ENCODE measurements at places on chromosomes 5 and 9. TPM values are rescaled to one million over a fixed set of nuclear protein-coding genes. Genes with fewer than 3 reads are reported as not detected.

Gene LHX2
- not detected for total RNA-seq

Gene STK32A
- total RNA-seq, result 0.25 TPM

Gene PCDHGC5
- total RNA-seq, result 0.51 TPM

Gene PTGES
- 0.26 TPM for total RNA-seq

Gene C9orf43
- 0.39 TPM for total RNA-seq

Gene FABP6
- not detected for total RNA-seq

Gene BAAT
- total RNA-seq, result not detected

Gene HCN1
- total RNA-seq, result not detected

Gene C5orf58
- total RNA-seq, result not detected

Gene FBP2
- not detected for total RNA-seq

Gene PLK2
- total RNA-seq, result 578 TPM

Gene FAM221B
- not detected for total RNA-seq

Gene OR13C9
- not detected for total RNA-seq

Gene CCNI2
- under 0.01 TPM for total RNA-seq

Gene SAXO1
- total RNA-seq, result not detected

Gene BASP1
- 2.4 TPM for total RNA-seq

Gene PAXX
- total RNA-seq, result 6.7 TPM

Gene PCDHGA11
- total RNA-seq, result 4.0 TPM

Gene GMCL2
- total RNA-seq, result not detected

Gene KIF4B
- 0.26 TPM for total RNA-seq

Gene CCDC180
- 0.51 TPM for total RNA-seq

Gene SLC6A19
- not detected for total RNA-seq

Gene FBLL1
- 1.1 TPM for total RNA-seq

Gene CDK7
- 24.9 TPM for total RNA-seq

Gene MUSK
- total RNA-seq, result not detected

Gene ADAM19
- 35.0 TPM for total RNA-seq

Gene DNLZ
- total RNA-seq, result 15.0 TPM

Gene TRPM3
- 0.13 TPM for total RNA-seq

Gene TXNDC8
- not detected for total RNA-seq

Measured in dermis microvascular lymphatic vessel endothelial cell (primary cell).